ENCODE measurements at places on chromosomes 13 and 19.

GRCh38 chr19:30362156-30362754 lies 9.9 kb upstream of the ZNF536 start:
- no peak for DNase-seq

- DNase-seq: no peak
These were observed 1.1 kb downstream of the INSR start for GRCh38 chr19:7292950-7293761.

DNA sequence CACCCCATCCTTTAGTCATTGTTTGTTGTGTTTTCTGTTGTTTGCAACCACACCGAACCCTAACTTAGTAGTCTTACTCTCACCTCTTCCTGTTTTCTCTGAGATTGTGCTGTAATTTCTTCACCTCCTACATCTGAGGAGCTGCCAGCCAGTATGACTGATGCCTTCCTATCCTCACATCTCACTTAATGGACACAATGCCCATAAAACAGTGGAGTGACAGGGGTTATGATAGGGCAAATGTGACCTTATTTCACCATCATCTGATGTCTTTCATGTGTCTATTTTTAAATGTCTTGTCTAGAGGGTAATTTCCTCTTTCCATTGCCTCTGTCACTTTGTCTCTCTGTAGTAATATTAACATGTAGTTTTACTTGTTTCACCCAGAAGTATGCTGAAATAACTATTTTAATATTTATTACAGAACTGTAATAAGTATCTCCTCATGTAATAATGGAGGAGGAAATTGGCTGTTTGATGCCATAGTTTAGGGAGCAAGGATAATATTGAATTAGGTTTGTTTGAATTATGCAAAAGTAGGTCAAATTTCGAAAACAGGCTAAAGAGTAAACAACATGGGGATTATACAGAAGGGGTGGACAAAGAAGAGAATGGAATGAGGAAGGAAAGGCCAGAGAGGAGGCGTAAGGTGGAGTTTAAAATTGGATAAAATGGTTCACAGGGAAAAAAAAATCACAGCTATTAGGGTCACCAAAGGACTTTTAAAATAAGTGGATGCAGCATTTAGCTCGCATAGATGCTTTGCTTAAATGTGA lies 103.5 kb upstream of the SPRY2 start:
- peak; percentile 71 for DNase-seq

DNA sequence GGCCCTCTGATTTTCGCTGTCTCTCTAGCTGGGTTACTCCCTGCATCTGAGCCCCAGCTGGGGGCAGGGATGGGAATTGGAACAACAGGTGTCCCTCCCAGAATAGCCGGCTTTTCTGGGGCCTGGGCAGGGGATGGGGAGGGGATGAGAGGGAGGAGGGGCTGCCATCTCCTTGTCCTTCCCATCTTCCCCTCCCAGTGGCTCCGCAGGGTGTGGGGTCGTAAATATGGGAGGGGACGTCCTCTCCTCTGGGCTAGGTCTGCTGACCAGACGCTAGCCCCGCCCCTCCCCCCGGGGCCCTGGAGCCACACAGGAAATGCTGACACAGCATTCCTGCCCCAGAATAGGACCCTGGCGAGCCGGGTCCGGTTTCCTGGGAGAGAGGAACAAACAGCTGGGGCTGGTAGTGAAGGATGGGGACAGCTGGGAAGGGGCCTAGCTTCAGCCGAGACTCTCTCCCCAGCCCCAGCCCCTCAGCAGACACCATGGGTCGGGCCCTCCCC lies 1.1 kb downstream of the RYR1 start:
- no peak for DNase-seq

DNA sequence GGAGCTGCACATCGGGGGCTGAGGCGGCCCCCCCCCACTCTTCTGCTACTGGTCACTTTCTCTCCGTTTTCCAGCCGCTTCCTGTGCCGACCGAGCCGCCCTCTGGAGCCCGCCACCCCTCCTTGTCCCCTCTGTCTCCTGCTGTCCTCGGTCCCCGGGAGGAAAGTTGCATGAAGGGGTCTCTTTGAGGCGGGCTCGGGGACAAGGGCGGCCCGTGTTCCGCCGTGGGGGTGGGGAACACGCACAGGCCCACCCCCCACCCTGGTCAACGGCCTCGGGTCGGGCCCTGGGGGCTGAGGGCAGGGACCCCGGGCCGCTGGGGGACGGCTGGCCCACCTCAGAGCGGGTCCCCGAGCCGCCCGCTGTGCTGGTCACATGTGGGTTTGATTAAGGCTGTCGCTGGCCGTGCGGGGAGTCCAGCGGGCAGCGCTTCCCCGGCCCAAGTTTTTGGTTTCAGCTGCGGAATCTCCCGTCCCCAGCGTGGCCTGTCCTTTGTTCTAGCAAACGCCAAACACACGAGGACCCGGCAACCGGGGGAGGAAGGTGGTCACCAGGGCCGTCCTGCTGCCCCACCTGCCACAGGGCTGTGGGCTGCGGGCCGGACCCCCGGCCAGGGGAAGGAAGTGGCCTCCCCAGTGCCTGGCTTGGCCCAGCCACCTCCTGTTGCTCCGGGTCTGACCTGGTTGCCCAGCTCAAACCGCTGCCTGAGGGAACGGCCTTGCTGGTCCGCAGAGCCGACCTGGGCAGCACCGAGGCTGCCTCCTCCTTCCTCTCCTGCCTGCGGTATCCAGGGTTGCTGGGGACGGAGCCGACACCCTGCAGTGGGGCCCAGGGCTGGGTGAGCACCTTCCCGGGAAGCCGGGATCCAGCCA lies 1.9 kb downstream of the EFNA2 start:
- DNase-seq: no peak

- DNase-seq: no peak
These were observed 42.7 kb downstream of the UTP14C start for GRCh38 chr13:52067237-52067636.

GRCh38 chr19:2552859-2553258 lies 76.9 kb downstream of the GADD45B start:
- peak; percentile 77 for DNase-seq

GRCh38 chr19:7461841-7462629 lies 26.8 kb downstream of the PEX11G start:
- DNase-seq: peak; percentile 14

DNA sequence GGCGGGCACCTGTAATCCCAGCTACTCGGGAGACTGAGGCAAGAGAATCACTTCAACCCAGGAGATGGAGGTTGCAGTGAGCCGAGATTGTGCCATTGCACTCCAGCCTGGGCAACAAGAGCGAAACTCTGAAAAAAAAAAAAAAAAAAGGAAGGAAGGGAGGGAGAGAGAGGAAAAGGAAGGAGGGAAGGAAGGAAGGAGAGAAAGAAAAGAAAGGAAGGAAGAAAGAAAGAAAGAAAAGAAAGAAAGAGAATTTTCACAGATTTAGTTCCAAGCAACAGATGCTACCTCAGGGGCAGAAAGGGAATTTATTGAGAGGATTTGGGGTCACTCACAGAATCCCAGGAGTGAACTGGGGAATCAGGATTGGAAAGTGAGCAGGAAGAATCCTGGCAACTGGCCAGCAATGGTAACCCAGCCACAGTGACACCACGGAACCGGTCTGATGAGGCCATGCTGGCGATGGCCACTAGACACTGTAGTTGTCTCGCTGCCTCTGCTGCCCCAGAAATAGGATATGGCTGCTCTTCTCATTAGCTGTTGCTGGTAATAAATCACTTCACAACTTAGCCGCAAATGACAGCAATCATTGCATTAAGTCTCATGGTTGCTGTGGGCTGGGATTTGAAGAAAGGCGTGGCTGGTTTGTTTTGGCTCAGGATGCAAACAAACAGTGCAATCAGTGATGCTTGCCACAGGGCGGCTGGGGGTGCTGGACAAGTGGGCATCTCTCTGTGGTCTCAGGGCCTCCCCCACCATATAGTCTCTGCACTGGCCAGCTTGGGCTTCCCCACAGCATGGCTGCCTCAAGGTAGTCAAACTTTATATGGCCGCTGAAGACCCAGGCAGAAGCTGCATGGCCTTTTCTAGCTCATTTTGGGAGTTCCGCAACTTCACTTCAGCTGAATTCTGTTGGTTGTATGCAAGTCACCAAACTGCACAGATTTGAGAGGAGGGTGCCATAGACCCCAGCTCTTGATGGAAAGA lies 5.2 kb upstream of the BCAM start:
- DNase-seq: no peak

- no peak for DNase-seq
These were observed 3.9 kb upstream of the CERS1 start for GRCh38 chr19:18899624-18900560.

DNA sequence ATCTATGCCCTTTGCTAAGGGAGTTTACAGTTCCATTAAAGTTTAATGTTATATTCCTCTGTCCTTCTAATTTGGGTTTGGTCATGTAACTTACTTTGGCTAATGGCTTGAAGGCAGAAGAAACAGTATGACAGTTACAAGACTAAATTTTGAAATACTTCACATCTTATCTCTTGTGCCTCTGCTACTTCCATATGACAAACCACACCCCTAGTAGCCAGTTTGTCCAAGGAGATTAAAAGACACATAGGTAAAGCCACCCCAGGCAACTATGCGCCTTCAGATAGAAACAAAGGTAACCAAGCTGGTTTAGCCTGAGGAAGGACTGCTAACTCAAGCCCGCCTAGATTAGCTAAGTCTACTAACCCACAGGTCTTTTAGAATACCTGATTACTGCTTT lies 273.4 kb upstream of the MIR17HG start:
- DNase-seq: no peak

GRCh38 chr19:28465371-28466086 lies 747.4 kb downstream of the UQCRFS1 start:
- no peak for DNase-seq

GRCh38 chr13:58587183-58587582 lies 955.6 kb downstream of the PCDH17 start:
- DNase-seq: peak; percentile 82

DNA sequence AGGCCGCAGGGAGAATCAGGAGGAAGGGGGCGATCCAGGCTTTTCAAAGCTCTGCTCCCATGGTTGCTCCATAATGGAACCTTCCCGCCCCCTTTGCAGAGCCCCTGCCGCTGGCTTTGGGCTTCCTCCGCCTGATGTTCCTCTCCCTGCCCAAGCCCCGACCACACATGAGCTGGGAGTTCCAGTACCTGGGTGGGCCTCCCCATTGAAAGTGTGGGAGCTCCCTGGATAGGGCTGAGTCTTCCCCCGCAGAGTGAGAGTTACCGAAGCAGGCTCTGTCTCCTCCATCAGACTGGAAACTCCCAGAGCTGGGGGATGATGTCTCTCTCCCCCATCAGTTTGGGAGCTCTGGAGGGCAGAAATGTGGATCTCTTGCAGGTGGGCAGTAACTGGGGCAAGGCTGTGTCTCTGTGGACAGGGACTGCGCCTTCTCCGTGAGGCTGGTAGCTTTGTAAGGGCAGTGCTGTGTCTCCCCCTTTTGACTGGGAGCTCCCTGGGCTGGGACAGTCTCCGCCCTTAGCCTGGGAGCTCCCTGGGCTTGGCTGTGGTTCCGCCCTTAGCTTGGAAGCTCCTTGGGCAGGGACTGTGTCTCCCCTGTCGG lies 722 bp downstream of the DCAF15 start:
- DNase-seq: peak; percentile 39

GRCh38 chr19:56720281-56720680 lies 48.7 kb upstream of the ZNF835 start:
- DNase-seq: no peak
